Endothelial cell of umbilical vein (primary cell): ENCODE measurements at places on chromosomes 2 and 18. TPM values are rescaled to one million over a fixed set of nuclear protein-coding genes. Genes with fewer than 3 reads are reported as not detected.

ZSWIM2 gene
- polyA plus RNA-seq = not detected in 2 replicates

PPP1R1C gene
- polyA plus RNA-seq = 0.18 and 0.26 TPM in 2 replicates

NT5DC4 gene
- not detected in 2 replicates for polyA plus RNA-seq

NT5C1B gene
- polyA plus RNA-seq = not detected in 2 replicates

GLB1L gene
- 11.9 and 13.6 TPM in 2 replicates for polyA plus RNA-seq

XDH gene
- polyA plus RNA-seq = not detected in 2 replicates

ASB3 gene
- 20.3 and 20.5 TPM in 2 replicates for polyA plus RNA-seq

PLGLB2 gene
- 0.68 and 0.98 TPM in 2 replicates for polyA plus RNA-seq

CENPA gene
- 18.6 and 22.0 TPM in 2 replicates for polyA plus RNA-seq

POMC gene
- polyA plus RNA-seq = 2.4 and 3.2 TPM in 2 replicates

PRSS56 gene
- not detected in 2 replicates for polyA plus RNA-seq

RIT2 gene
- not detected in 2 replicates for polyA plus RNA-seq

EPG5 gene
- polyA plus RNA-seq = 16.7 and 16.8 TPM in 2 replicates

GYPC gene
- polyA plus RNA-seq = 3.5 and 4.3 TPM in 2 replicates

FRZB gene
- polyA plus RNA-seq = 0.03 and 0.04 TPM in 2 replicates

SPDYA gene
- polyA plus RNA-seq = 0.06 TPM in 2 replicates

L3MBTL4 gene
- polyA plus RNA-seq = not detected in 2 replicates

GKN1 gene
- polyA plus RNA-seq = not detected in 2 replicates

PARD6G gene
- polyA plus RNA-seq = 1.2 and 1.5 TPM in 2 replicates

BOLL gene
- not detected in 2 replicates for polyA plus RNA-seq

C1GALT1C1L gene
- 0.38 and 0.76 TPM in 2 replicates for polyA plus RNA-seq

FER1L5 gene
- polyA plus RNA-seq = not detected in 2 replicates

IL1R2 gene
- polyA plus RNA-seq = not detected in 2 replicates

TMEM178A gene
- 1.5 and 1.7 TPM in 2 replicates for polyA plus RNA-seq

EVX2 gene
- not detected in 2 replicates for polyA plus RNA-seq

SYT4 gene
- polyA plus RNA-seq = not detected in 2 replicates

THOC1 gene
- 8.8 and 12.0 TPM in 2 replicates for polyA plus RNA-seq

CCBE1 gene
- 0.04 TPM in 1 of 2 replicates, not detected in the other for polyA plus RNA-seq

C2orf78 gene
- polyA plus RNA-seq = not detected in 2 replicates

ARHGAP15 gene
- polyA plus RNA-seq = not detected in 2 replicates

UGT1A8 gene
- not detected in 2 replicates for polyA plus RNA-seq

CAMKMT gene
- polyA plus RNA-seq = 2.7 and 4.1 TPM in 2 replicates

GLI2 gene
- 0.02 TPM in 1 of 2 replicates, not detected in the other for polyA plus RNA-seq

CD28 gene
- not detected in 2 replicates for polyA plus RNA-seq

NYAP2 gene
- not detected in 2 replicates for polyA plus RNA-seq

POTEI gene
- polyA plus RNA-seq = 0.10 TPM in 2 replicates

NGEF gene
- polyA plus RNA-seq = 0.13 and 0.41 TPM in 2 replicates
